Retinal pigment epithelial cell (primary cell): ENCODE measurements at places on chromosomes 13 and 19.

- no peak for DNase-seq
Observed at GRCh38 chr19:4541114-4541805, 1.4 kb upstream of the LRG1 start.

DNA sequence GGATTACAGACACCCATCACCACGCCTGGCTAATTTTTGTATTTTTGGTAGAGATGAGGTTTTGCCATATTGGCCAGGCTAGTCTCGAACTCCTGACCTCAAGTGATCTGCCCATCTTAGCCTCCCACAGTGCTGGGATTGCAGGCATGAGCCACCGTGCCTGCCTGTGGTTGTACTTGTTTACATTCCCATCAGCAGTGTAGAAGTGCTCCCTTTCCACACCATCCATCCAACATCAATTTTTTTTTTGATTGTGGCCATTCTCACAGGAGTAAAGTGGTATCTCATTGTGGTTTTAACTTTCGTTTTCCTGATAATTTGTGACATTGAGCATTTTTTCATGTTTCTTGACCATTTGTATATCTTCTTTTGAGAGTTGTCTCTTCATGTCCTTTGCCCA, 1019.4 kb upstream of the SLC10A2 start:
- DNase-seq, result no peak

DNA sequence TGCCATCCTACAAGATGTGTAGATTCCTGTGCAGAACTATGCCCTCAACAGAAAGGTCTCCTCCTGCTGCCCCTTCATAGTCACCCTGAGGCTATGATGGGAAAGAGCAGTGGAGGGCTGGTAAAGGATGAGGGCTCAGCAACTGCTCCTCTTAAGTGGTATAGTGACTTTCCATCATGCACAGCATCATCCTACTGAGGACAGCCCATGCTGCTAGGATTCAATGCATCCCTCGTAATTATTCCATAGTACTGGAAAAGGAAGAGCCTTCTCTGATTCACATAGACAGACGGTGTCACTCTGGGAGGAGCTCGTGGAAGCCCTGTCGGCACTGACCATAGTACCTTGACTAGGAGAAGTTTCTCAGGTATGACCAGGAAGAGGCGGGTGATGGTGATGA, 47.6 kb upstream of the IRS2 start:
- DNase-seq, result no peak

- no peak for DNase-seq
Observed at GRCh38 chr13:41590643-41591042, 133.3 kb downstream of the RGCC start.

DNA sequence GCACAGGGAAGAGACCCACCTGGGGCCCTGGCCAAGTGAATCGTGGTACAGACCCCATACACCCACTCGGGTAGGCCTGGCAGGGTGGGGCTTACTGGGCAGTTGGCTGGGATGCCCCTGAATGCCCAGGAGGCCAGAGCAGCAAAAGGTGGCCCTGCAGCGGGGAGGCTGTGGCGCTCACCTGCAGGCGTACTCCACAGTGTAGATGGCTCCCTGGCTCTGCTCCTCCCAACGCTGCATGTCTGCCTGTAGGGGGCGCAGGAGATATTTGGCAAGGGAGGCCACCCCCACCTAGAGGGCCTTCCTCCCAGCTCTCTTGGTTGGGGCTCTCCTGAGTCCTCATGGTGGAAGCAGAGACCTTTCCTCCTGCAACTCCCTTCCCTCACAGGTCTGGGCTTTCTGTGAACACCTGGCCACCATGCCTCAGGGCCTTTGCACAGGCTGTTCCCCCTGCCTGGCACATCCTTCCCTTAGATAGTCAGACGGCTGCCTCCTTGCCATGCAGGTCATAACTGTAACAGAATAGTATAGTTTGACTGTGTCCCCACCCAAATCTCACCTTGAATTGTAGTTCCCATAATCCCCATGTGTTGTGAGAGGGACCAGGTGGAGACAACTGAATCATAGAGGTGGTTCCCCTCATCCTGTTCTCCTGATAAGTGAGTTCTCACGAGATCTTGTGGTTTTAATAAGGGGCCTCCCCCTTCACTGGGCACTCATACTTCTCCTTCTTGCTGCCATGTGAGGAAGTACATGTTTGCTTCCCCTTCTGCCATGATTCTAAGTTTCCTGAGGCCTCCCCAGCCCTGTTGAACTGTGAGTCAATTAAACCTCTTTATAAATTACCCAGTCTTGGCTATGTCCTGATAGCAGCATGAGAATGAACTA, 5.9 kb downstream of the BORCS8 start:
- DNase-seq, result no peak

DNA sequence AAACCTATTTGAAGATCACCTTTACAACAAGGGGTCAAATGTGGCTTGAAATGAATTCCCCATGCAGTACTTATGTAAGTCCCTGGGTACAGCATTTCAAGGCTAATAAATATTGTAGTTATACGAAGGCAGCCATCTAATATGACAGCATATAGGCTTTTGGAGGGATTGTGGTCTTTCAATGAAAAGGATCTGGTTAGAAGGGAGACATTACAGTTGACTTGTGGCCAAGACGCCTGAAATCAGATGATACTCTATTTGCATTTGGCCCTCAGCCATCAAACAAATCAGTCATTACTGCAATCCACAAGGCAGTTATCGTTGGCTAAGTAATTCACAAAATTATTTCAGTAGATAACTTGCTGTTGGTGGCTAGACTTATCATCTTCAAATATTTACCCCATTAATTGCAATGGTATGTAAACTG, 242.7 kb downstream of the DCLK1 start:
- no peak for DNase-seq

- DNase-seq, result no peak
Observed at GRCh38 chr13:96492766-96493165, 402.9 kb downstream of the HS6ST3 start.

DNA sequence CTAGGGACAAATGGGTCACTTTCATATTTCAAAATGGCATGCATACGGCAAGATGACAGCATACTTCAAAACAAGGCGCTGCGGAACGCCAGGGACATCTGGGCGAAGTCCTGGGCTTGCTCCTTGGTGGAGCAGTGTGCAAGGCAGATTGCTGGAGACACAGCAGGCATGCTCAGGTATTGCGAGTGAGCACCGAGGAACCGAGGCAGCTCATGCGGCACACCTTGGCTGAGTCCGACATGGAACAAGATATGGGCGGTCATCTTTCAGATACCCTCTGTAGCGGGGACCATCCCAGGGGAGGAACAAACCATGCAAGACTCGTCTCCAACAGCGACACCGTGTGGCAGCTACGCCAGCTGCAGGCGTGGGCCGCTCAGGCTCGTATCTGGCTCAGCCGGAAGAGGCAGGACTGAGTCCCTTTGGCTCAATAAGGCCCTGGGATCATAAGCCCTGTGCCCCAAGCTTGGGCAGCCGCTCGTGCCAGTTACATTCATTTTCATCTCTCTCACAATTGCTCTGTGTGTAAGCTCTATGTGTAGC, 112.4 kb downstream of the NUFIP1 start:
- DNase-seq, result no peak

DNA sequence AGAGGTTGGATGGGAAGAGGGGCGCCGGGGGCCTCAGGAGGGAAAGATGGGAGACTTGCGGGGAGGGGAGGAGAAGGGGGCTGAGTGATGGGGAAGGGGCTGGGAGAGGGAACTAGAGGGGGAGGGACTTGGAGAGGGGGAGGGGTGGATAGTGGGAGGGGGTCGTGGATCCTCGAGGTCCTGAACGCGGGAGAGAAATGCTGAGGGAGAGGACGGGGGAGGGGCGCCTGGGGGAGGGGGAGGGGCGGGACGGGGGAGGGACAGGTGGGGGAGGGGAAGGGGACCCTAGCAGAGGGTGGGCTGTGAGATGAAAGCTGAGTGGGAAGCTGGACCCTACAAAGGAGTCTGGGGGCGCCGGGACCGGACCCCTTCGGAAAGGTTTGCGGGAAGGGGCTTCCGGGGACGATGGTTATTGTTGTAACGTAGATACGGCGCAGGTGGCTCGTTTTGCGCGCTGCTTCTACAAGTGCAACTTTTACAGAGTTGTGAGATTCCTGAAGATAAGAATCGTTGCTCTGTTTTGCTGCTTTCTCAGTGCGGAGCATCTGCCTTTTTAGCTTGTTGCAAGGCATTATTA, 418 bp downstream of the ZNF444 start:
- no peak for DNase-seq

DNA sequence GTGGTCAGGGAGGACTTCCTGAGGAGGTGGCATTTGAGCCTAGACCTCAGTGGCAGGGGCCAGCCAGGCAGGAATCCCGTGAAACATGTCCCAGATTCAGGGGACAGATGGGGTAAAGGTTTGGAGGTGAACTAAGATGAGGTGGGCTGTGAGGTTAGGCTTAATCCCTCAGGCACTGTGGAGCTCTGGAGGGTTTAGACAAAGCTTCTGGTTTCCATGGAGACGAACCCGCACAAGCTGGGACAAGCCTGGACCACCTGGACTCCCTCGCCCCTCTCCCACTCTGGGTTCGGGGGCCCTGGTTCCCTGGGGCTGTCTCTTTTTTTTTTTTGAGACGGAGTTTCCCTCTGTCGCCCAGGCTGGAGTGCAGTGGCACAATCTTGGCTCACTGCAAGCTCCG, 15.7 kb downstream of the TJP3 start:
- DNase-seq, result no peak

DNA sequence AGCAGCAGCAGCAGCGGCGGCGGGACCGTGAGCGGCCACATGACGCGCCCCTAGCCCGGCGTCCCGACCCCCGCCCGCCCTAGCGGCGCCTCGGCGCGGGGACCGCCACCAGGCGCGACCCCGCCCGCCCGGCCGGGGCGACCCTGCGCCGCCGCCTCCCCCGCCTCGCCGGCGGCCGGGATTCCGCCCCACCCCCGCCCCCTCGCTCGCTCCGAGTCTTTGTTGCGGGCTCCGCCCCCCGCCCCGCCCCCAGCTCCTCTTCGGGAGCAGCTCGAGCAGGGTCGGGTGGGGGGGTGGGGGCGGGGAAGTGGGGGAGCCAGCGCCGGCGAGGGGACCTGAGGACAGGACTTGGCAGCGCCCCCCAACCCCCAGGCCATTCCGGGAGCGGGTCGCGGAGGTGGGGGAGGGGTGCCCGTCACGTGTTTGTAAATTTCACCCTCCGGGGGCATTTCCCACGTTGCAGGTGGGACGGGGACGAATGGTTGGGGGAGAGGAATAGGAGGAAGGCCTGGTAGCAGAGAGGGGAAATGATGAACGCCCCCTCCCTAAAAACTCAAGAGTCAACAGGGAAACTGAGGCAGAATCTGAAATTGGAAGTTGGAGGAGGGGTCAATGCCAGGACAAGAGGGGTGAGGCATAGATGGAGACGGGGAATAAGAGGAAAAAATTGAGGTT, at the start of gene OLFM2:
Gene OLFM2 (minus strand): TSS at position 190 of the 675 bp plus-strand sequence. CDS start 149 bp downstream, at position 41.
- no peak for DNase-seq

DNA sequence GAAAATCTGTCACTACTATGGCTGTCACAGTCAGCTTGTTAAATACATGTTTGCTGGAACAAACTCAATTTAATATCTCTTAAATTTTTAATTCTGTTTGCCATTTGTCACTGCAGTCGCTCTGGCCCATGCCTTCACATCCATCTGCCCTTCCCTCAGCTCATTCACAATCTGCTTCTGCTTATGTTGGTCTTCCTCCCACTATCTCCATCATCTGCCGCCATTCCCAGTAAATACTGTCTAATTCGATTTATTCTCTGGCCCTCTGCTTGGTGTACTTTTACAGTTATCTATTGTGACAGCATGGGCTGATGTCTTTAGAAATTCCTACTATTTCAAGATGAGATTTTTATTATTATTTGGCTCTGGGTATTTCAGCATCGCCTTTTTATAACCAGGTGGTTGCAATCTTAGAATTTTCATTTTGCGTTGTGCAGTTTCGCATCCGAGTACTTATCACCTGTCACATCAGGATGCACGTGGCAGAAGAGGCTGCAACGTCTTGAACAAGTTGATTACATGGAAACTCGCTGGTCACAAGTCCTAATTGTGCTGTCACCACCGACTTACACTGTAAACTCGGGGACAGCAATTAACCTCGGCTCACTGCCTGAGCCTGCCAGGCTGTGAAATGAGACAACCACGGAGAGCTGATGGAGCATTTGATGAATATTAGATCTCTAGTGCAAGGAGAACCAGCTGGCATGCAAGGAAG, 158.4 kb downstream of the MYO16 start:
- DNase-seq, result no peak

GRCh38 chr19:3075605-3076431, 13.5 kb upstream of the TLE5 start:
- no peak for DNase-seq

DNA sequence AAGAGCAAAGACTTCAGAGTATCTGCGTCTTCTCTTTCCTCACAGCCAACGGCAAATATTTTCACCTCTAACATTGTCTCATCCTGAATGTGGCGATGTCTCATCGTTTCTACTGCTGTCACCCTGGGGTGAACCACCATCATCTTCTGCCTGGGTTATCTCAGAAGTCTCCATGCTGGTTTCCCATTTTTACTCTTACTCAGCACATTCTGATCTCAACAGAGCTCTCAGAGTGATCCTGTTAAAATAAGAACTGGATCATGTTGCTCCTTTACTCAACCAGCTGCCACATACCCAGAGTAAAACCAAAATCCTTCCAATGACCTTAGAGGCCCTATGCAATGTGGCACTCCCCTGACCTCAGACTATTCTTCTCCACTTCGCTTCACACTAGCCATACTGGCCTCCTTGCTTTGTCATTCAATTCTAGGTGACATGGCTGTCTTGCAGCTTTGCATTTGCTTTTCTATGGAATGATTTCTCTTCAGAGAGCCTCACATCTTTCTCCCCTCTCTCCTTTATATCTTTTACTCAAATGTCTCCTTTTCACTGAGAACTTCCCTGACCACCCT, 7.8 kb upstream of the OLFM4 start:
- DNase-seq, result no peak

DNA sequence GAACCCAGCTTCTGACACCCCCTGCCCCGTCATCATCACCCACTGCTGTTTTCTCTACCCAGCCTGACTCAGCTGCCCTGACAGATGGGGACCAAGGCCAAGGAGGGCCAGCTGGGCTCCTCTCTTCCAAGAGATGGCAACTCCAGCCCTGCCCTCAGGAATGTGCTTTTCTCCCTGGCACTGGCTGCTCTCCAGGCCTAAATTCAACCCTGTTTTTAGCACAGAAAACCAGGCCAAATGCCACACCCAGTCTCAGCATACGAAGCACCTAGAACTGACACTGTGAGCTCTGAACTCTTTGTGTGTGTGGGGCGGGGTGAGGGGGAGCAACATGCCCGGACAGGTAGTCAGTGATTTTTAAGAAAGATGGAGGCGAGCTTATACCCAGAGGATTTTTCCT, 23.4 kb upstream of the IGFL1 start:
- DNase-seq, result no peak

GRCh38 chr19:18647807-18648206, 11.0 kb downstream of the KLHL26 start:
- no peak for DNase-seq

- DNase-seq, result no peak
Observed at GRCh38 chr13:75091718-75092117, 390.3 kb downstream of the TBC1D4 start.

- no peak for DNase-seq
Observed at GRCh38 chr13:36650611-36651010, 23.2 kb upstream of the SERTM1 start.

DNA sequence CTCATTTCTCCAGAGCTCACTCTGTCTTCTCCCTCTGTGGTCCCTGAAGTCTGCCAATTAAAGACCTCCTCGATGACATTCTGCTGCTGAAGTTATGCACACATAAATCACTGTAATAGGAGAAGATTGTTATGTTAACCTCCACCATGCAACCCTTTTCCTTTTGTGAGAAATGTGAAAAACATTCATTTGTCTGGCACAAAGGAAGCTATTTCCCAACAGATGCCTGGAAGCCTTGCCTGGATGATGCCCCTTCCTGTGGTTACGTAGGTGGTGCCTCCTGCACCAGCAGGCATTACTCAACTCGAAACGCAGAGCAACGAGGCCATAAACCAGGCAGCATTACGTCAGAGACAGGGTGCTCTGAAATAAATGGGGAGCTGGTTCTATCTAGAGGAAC, 327.4 kb upstream of the ZNF507 start:
- DNase-seq, result peak; percentile 54
